ENCODE measurements at places on chromosomes 12 and 14.

DNA sequence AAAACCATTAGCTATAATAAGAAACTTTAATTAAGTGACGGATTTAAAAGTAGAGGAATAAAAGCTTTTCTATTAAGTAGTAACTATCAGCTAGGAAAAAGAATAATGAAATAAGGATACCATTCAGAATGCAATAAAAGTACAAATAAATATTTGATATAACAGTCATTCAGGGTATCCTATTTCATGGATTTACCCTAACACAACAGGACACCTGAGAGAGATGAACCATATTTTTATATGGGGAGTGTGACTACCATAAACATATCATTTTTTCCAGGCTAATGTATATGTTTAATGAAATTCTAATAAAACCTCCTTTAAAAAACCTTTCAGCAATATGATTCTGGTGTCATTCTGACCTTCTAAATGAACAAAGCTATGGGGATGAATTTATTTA, 393.8 kb downstream of the SNAPC1 start:
- no peak for DNase-seq

DNA sequence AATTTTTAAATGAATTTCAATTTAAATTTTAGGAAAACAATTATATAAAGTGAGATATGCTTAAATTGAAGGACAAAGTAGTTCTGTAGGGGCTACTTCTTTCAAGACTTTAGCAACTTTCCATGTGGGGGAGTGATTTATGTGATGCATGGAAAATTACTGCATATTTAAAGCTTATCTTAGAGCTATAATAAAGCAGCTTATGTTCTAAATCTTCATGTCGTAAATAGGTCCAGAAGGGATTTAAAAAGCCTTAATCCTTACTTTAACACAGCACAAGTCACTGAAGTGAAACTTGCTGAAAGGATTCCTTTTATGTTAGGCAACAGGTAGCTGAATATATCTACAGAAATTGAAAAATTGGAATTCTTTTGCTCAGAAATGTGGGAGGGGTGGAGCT, 340.4 kb downstream of the NAV3 start:
- no peak for DNase-seq

- no peak for DNase-seq
These were observed 24.6 kb upstream of the ITPR2 start for GRCh38 chr12:26857465-26858176.

- no peak for DNase-seq
These were observed 30.0 kb downstream of the HVCN1 start for GRCh38 chr12:110658878-110659277.

GRCh38 chr12:124687917-124688316, 120.5 kb upstream of the NCOR2 start:
- DNase-seq = no peak

- DNase-seq = no peak
These were observed 27.4 kb upstream of the STON2 start for GRCh38 chr14:81427348-81428058.

- DNase-seq = no peak
These were observed 1.3 kb downstream of the FGD6 start for GRCh38 chr12:95215949-95216348.

GRCh38 chr14:100122481-100123223, 36.8 kb downstream of the DEGS2 start:
- no peak for DNase-seq

DNA sequence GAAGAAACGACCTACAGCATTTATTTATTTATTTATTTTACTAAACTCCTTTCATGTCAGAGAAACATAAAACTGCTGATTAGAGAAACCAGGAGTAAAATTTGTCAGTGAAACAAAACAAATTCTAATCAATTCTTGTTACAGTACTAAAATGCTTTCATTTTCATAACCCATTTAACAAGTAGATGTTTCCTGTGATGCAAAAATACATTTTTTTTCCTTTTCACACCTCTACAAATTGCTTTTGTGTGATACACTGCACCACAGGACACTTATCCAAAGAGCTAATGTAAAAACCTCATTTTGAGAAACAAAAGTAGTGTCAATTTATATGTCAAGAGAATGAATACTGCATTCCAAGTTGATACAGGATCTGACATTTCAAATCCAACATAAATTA, 155.1 kb downstream of the SYT1 start:
- DNase-seq = no peak

DNA sequence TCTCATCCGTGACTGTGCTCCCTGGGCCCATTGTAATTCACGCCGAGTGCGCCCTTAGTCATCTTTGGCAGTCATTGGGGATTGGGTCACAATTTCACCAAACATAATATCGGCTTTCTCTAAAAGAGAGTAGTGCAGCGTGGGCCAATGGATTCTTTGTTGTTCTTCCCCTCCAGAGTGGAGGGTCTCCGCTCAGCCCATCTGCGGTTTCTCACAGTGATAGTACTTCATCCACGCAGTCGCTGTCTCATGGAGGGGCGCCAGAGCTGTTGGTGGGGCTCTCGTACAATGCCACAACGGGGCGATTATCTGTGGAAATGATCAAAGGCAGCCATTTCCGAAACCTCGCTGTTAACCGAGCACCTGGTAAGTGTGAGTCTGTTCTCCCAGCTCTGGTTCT, 321.8 kb downstream of the SNAPC1 start:
- DNase-seq = no peak

DNA sequence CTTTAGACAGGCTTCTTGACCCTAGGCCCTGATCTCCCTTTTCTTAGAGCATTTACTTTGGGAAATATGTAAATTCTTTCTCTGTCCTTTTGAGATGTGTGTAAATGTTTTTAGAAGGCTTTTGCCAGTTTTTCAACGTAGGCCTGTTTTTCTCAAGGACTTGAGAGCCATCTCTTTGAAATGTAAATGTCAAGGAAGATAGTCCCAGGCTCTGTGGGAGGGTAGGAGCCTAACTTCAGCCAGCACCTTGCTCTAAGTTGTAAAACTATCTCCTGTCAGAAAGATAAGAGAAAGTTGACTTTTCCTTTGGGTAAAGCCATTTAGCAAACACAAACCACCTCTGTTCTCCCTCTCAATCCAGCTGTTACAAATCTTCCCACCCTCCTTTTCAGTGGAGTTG, 219.8 kb downstream of the RPS29 start:
- no peak for DNase-seq

DNA sequence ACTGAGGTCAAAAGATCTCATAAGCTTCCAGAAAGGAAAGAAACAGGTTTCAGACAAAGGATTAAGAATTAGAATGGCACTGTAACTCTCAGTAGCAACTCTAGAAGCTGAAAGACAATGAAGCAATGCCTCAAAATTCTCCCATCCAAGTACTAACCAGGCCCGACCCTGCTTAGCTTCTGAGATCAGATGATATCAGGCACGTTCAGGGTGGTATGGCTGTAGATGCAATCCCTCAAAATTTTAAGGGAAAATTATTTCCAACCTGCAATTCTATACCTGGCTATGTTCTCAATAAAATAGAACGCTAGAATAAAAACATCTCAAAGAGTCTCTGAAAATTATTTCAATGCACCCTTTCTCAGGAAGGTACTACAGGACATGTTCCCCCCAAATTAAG, 19.6 kb downstream of the NOXRED1 start:
- DNase-seq = no peak

DNA sequence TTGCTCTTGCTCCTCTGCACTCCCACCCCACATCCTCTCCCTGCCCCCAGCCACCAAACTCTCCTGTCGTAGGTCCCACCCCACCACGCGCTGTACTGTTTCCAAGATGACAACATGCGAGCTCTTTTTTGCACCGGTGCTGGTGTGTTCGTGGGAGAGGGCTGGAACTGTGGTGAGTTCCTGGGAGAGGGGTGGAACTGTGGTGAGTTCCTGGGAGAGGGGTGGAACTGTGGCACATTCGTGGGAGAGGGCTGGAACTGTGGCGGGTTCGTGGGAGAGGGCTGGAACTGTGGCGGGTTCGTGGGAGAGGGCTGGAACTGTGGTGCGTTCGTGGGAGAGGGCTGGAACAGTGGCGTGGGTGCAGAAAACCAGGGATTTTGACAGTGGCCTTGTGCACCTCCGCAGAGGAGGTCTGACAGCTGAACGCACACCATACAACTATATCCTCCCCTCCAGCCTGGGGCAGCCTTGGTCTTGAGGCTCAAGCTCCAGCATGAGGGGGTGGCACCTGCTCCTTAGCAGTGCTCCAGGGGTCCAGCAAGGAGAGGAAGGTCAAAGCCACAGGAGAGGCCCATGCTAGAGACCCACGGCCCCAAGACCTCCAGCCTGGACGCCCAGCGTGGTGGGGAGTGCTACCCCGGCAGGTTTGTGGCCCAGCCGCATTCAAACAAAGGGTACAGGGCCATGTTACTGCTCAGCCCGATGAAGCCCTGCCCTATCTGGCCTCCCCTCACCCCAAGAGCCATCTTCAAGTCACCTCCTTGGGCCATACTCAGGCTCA, 50.1 kb downstream of the ACTN1 start:
- no peak for DNase-seq

DNA sequence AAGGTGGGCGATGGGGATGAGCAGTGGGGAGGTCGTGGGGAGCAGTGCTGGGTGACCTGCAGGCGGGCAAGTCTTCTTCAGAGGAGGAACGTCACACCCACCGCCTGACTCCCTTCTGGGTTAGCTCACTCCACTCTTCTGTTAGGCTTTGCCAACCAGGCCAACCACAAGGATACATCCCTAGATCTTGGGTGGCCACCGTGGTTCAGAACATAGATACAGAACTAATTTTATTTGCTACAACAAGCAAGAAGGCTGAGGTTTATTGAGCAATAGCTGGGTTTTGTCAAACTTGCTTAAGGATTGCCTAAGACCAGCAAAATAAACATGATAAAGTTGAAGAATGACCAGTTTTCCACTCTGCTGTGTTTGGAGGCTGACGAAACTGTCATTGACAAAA, 109.4 kb downstream of the DACT1 start:
- no peak for DNase-seq

- DNase-seq = no peak
These were observed 96.5 kb downstream of the PRMT8 start for GRCh38 chr12:3587402-3588013.

DNA sequence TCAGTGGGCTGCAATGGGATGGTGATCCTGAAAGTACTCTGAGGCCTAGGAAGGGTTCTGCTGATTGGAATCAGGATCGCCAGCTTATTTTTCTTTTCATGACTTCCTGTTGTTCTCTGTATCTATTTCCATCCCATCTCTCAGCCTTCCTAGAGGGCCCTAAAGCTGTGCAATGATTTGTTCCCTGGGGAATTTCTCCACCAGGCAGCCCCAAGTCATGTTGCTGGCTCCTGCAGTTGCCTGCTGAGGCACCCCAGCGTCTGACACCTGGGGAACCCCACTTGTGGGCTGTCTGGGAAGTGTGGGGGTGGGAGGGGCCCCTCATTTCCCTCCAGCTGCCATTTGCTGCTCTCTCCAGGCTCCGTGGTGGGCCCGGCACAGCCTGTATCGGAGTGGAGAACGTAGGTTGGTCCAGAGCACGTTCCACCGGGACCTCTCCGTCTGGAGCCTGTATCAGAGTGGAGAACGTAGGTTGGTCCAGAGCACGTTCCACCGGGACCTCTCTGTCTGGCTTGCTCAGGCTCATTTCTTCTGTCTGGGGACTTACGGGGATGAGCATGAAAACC, 138.3 kb downstream of the TSPAN9 start:
- DNase-seq = no peak

DNA sequence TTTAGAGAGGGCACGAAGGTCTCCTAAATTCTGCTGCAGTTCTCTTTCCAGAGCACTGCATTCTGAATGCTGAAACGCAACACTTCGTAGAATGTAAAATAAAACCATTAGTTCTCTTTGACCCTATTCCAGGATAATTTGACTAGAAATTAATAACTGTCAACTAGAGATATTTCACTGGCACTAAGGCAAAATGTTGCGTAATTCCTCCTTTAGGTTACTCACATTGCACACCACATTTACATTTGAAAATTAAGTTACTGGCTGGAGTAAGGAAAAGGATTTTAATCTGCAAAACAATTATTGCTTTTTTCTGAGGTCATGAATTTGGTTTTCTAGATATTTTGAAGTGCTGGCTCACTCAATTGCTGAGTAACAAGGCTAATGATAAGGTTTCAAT, 58.0 kb upstream of the TRHDE start:
- DNase-seq = no peak

GRCh38 chr14:94099006-94099405, 11.5 kb upstream of the IFI27 start:
- no peak for DNase-seq

GRCh38 chr12:129753586-129753985, 150.2 kb downstream of the TMEM132D start:
- no peak for DNase-seq

GRCh38 chr12:2560356-2560755, 234.4 kb upstream of the FKBP4 start:
- DNase-seq = no peak

DNA sequence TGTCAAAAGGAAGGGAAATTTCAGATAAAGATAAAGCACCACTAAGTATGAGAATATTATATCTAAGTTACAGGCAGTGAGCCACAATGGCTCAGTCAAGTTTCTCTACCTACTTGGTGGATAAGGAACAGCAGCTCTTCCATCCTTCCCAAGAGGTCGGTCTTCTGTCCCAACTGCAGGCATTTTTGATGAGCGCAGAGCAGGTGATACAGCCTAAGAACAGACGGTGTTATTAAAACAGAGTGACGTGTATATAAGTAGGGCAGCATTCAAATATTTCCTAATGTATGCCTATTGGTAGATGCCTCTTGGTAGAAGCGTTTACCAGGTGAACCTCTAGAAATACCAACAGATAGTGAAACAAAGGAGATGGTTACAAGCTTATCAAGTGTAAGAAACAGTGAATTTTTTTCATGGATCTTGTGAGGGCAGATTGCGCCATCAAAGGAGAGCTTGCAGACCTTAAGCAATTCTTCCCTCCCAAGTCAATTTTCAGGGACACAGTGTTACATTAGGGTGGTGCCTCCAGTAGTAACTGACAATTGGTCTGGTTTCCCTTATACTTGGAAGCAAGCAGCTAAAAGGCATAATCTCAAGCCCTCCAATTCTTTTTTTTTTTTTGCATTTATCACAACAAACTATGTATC, 274.5 kb downstream of the MED13L start:
- no peak for DNase-seq

DNA sequence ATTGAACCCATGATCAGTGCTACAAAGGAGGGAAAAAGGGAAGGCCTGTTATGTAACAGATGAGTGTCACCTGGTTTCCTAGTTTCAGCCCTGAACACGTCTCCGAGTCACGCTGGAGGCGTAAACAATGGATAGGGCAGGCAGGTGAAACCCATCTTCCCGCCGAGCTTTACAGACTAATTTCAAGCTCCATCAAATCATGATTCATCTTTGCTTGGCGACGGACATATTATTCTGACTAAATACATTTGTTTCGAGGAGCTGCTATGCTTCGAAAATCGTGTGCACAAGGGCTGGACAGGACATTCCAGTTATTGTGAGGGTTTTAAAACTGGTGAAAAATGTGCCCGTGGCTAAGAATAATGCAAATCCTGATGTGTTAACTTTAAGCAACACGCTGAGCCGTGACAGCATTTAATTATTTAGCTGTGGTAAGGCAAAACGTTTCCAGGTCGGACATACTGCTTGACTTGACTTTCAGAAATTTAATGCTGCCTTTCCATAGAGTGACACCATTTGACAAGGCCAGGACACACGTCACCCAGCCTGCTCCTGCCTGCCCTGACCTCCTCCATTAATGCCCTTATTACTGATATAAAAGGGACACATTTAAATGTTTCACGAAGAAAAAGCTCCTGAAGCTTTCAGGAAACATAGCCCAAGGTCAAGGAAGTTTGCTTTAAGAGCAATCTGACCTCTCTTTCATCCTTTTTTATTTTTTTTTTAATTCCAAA, 1203.5 kb upstream of the TMEM132C start:
- no peak for DNase-seq
